MG63 (cell line): ENCODE measurements at places on chromosomes 7 and 10. TPM values are rescaled to one million over a fixed set of nuclear protein-coding genes. Genes with fewer than 3 reads are reported as not detected.

Gene NEUROG3
- not detected in 2 replicates for total RNA-seq

DNA sequence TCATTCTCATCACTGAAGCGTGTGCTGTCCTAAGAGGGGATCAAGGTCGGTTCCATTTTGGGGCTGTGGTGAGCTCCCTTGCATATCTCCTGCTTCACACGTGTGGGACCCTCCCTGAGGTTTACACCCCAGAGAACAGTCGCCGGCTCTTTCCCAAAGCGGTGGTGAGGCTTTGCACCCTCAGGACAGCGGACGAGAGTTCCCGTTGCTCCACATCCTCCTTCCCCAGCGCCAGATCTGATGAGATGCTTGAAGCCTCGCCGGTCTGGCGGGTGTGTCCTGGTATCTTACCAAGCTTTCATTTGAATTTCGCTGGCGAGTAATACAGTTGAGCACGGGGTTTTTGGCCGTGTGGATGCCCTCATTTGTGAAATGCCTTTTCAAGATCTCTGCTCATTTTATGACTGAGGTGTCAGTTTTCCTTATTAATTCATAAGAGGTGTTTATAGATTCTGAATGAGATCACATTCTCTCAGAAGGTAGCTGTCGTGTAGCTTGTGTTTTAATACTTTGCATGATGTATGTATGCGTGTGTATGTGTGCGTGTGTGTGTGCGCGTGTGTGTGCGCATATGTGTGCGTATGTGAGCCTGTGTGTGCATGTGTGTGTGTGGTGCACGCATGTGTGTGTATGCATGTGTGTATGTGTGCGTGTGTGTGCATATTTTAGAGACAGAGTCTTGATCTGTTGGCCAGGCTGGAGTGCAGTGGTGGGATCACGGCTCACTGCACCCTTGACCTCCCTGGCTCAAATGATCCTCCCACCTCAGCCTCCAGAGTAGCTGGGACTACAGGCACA is 30.7 kb downstream of the ELFN1 start:
- no peak for DNase-seq

- peak; percentile 74 for DNase-seq
Observed at GRCh38 chr10:44932517-44933450, 21.6 kb downstream of the TMEM72 start.

Gene CHN2
- total RNA-seq, result 3.7 and 20.1 TPM in 2 replicates

DNA sequence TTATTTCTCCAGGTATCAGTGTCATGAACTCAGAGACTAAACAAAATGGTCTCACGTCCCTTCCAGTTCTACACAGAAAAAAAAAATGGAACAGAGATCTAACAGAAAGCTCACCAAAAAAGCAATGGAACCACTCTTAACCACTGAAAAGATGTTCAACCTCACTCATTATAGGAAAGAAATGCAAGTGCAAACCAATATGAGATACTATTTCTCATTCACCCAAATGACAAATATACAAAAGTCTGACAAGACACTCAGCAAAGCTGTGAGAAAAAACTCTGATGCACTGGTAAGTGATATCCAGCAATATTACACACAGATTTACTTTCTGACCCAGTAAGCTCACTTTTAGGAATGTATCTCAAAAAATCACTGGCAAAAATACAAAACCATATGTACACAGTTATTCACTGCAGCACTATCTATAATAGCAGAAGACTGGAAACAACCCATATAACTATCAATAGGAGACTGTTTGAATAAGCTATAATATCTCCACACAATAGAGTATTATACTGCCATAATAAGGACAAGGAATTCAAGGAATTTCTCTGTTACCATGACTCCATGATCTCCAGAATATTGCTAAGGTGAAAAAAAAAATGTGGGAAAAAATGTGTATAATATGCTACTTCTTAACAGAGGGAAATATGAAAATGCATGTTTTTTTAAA is 36.6 kb downstream of the ABI1 start:
- DNase-seq, result no peak

DNA sequence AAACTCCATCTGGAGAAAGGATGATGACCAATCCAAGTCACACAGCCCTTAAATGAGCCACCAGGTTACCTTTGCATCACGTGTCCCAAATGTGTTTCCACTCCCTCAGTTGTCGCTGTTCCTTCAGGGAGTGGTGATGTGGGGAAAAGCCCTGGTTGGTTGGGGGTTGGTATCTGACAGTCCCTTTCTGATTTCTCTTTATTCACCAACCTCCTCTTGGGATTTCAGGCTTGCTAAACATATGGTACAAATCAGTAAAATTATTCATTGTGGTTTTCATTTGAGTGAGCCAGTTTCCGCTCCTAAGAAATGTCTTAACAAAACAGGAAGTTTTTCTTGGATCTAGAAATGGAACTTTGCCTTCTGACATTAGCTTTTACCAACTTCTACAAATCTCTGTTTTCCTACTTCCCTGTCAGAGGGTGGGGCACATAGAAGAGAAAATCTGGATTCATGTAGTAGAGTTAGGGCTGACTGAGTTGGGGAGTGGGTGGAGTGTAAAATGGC is 40.0 kb upstream of the KMT2E start:
- DNase-seq, result no peak

- peak; percentile 78 for DNase-seq
Observed at GRCh38 chr7:69564454-69565417, 33.5 kb upstream of the AUTS2 start.

GRCh38 chr7:141014125-141014523 is 628 bp downstream of the MRPS33 start:
- DNase-seq, result no peak

Gene ADAMTS14
- total RNA-seq, result 1.6 and 2.7 TPM in 2 replicates

DNA sequence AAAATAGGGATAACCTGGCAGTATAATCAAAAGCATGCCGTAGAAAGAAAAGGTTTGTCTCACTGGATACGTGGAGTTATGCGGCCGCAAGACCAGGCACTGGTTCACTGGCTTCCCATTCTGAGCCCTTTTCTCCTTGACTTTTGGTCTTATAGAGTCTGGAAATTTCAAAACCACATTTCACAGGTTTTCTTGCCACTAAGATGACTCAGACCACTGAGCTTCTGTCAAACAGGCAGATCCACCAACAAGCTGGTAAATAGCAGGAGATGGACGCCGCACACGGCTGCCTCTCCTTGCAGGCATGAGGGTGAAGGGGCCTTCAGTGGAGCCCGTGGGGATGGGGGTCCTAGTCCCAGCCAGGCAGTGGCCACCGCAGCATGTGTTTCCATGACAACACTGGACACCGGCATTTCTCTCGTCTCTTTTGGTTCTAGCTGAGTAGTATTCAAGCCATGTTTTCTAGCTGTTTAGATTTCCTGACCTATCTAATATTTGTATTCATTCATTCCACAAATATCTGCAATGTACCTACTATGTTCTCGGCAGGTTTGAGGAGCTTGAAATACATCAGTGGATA is 55.5 kb downstream of the KLF6 start:
- DNase-seq, result no peak

- DNase-seq, result no peak
Observed at GRCh38 chr7:127986581-127987521, 44.4 kb downstream of the LRRC4 start.

DNA sequence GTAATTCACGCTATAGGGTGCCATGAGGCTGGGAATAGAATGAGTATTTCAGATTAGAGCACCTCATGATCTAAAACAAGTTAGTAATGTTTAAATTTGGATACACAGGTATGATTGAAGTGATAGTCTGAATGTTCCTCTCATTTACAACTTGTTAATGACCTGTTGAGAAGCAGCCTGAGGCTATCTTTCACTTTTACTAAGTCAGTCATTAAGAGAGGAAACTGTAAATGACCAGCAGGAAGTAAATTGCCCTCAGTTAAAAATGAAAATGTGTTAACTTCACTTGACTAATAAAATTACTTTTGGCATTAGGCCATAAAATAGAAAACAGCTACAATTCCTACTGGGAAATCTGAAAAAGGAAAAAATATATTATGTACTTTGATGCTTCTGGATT is 1042.0 kb downstream of the DNAJB9 start:
- no peak for DNase-seq

DNA sequence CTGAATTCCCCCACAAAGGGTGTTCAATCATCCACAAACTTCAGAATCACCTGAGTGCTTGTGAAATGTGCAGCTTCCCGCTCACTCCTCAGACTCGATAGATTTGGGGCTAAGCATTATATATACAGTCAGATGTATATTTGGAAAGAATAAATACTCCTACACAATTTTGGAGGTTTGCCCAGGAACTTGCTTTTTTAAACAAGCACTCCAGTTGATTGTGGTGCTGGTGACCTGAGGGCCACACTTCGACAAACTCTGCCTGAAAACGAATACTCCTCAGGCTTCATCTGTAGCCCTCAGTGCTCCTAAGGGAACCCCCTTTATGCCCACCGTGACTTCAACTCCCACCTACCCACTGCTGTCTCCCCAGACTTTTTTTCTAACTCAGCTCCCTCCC is 211.6 kb downstream of the INHBA start:
- DNase-seq, result no peak

GRCh38 chr10:110076559-110077318 is 69.0 kb downstream of the ADD3 start:
- peak; percentile 17 for DNase-seq

Gene CFAP43
- total RNA-seq, result 0.89 TPM in 1 of 2 replicates, not detected in the other

Gene SERPINE1
- total RNA-seq, result 59.2 and 73.4 TPM in 2 replicates

Gene HOXA3
- total RNA-seq, result 4.3 TPM in 1 of 2 replicates, not detected in the other

Gene GPER1
- 2.2 and 2.8 TPM in 2 replicates for total RNA-seq

DNA sequence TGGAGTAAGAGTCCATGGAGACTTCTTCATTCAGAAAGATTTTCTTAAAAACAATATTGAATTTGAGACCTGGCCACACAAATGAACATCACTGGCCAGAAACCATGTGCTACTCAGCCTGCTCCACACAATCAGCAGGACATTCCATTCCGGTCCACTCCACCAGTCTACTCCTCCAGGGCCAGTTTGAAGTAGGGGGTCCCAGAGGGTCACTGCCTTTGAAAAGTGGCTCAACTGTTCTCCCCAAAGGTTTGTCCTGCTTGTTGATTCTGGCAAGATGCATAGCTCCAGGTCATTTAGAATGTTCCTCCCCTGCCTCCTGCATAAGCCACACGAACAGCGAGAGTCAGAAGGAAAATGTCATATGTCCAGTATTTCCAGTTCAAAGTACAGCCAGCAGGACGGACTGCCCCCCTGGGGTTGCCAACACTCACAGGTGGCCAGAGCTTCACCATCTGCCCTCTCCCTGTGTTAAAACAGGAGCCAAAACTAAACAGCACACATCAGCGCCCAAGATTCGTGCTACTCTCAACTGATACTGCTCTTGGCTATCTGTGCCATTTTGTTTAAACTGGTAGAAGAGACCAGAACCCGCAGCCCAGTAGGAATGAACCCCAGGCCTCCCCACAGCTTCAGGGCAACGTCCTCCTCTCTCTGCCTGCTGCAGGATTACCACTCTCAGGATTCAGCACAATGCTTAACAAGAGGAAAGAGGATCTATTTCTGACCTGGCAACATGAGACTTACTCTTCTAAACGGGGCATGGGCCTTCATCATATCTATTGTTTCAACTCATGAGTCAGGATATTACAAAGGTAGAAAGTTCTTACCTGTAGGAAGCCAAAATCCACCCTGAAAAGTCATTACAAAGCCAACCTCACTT is 11.3 kb downstream of the GRB10 start:
- no peak for DNase-seq

Gene PRLHR
- not detected in 2 replicates for total RNA-seq

DNA sequence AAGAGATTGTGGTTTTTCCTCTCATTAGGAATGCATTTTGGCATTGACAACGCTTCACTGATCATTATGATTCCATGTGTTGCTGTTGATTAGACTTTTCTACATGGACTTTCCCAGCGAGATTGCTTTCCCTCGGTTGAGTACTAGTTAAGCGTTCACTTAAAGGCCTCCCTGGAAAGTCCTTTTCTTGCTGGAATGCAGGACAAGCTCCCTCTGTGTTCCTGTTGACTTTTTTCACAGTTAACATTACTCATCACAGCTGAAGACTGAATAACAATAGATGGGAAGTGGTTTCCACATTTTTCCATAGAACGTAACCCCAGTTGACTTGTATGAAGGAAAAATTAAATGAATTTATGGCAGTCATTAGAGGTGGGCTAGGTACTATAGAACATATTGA is 2.6 kb upstream of the CAV1 start:
- DNase-seq, result no peak

- DNase-seq, result no peak
Observed at GRCh38 chr7:94701555-94701973, 45.6 kb upstream of the SGCE start.

DNA sequence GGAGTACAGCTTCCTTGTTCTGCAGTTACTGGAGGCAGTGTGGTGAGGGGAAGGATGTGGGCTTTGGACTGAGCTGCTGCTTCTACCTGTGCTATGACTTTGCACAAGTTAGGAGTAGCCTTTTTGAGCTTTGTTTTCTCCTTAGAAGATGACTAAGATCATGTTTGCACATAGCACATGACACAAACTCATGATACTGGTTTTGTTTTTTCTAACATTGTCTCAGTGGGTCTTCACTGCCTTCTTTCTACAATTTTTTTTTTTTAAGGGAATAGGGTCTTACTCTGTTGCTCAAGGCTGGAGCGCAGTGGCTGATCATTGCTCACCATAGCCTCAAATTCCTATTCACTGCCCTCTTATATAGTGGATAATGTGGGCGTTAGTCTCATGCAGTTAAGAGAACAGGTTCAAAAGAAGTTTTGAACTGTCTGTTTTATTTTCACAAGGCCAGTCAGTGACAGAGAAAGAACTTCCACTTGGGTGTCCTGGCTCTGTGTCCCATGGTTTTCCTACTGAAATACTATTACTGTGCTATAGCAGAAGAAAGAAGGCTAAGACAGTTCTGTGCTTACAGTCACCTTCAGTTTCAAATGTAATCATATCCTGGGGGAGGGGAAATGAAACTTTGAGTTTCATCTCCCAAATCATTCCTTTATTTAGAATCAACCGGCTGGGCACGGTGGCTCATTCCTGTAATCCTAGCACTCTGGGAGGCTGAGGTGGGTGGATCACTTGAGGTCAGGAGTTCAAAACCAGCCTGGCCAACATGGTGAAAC is 72.0 kb downstream of the KAT6B start:
- no peak for DNase-seq

Gene GIMAP1
- total RNA-seq, result not detected in 2 replicates

DNA sequence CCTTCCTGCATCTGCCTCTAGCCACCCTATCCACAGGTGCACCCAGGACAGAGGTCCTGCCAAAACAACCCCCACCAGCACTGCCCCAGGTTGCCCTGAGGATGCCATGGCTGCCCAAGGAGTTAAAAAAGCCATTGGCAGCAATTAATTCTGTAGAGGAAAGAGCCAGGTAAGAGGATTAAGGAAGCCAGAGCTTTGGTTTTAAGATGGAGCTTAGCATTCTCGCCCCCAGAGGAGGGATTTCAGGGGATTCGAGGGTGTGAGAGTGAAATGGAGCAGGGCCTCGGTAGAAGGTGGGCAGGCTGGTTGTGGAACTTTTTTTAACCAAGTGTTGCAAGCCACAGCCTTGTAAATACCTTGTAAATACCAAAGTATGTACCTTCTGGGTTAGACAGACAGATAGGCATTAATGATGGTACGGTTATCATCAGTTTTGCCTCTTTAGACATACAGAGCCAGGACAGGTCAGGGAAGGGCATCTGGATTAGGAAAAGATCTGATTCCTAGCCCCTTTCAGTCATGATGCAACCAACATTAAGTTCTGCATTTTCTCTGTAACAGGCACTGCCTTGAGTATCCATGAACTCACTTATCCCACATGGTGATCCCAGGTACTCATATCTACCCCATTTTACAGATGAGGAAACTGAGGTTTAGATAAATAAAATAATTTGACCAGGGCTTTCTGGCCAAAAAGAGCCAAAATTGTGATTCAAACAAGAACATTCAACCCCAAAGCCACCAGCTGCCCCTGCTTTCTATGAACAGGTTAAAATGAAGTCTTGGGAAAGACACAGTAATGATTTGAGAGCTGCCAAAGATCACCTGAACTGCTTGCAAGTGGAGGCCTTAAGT is 120.7 kb upstream of the PPIF start:
- DNase-seq, result no peak

- DNase-seq, result no peak
Observed at GRCh38 chr10:33041783-33042437, 83.9 kb upstream of the ITGB1 start.
